ENCODE measurements at places on chromosomes 11 and 22.

- no peak for DNase-seq
Observed at GRCh38 chr11:28963187-28963586, 855.0 kb downstream of the METTL15 start.

GRCh38 chr11:13384908-13385640, 77.9 kb downstream of the BTBD10 start:
- peak; percentile 18 for DNase-seq

DNA sequence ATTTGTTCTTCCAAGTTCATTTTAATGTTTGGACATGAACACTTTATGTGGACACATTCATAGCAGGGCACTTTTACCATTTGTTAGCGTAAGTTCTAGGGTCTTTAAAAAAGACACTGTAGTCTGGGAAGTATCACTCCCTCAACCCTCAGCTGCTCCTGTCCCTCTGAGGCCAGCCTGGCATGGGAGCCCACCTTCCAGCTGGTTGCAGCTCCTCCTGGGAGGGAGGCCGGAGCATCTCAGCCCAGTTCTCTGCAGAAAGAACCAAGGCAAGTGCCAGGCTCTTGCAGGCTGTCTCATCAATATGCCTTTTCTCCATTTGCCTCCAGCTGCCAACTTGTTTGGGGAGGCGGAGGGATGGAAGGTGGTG, 150.6 kb downstream of the OPCML start:
- DNase-seq = no peak

- no peak for DNase-seq
Observed at GRCh38 chr22:49788504-49788903, 39.2 kb downstream of the BRD1 start.

DNA sequence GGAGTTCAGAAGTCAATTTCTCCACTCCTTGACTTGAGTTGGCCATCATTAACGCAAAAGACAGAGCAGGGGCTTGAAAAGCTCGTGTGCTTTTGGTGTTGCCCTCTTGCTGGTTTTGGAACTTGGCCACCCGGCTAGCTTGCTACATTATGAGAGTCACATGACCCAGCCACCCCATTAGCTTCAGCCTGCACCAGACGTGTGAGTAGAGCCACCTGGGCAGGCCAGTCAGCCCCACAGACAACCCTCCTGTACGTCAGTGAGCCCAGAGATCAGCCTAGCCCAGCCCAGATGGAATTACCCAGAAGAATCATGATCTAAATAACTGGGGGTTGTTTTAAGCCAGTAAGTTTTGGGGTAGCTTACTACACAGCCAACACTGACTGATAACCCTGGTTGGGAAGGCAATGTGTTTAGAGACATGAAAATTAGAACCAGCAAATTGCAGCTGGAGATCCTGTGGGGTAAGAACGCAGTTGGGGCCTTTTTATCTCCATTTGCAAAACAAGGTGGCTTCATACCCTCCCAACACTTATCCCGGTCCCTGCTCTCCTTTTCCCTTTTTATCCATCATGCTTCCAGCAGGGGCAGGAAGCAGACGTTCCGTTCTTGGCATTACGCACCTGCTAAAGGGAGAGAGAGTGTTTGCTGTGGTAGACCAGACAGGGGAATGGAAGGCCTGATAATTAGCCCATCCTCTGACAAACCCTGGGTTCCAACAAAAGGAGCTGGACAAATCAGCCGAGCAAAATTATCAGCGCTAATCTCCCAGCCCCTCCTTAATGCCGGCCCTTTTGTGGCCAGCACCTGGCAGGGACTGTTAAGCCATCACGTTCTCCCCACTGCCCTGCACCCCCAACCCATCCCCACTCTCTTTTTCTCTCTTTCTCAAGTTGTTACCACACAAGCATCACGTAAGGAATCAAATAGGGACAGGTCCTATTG, 548.7 kb upstream of the CADM1 start:
- no peak for DNase-seq

- no peak for DNase-seq
Observed at GRCh38 chr22:46433318-46433717, 97.8 kb downstream of the TRMU start.

- no peak for DNase-seq
Observed at GRCh38 chr11:65468874-65469333, 29.9 kb upstream of the MALAT1 start.

DNA sequence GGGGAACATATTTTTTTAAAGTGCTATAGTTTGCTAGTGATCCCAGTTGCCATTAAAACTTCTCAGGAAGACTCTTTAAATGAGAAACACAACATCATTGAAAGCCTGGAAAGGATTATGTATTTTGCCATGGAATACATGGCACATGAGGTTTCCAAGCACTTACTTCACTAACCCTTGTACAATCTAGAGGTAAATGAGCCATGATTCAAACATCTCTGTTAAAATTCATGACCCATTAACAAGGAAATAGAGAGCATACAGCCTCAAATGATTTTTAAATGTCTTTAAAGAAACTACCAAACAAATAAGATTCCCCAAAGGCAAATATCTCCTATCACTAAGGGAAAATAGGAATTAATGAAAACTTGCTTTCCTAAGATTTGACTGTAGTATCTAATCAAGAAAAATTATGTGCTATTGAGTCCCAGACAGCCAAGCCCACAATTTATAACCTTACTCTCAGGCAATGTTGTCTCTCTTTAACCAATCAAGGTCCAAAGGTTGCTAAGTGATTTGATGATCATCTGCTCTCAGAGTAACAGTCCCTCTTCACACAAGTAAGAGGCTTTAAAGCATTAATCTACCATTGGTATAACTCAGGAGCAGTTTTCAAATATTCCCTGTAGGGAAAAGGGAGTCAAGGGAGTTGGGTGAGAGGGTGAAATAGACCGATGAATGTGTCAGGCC, 92.0 kb upstream of the DDI1 start:
- DNase-seq = no peak

All from right renal cortex interstitium (tissue), 3 donors.